Diencephalon (tissue), 1 donor: ENCODE measurements at places on chromosomes 2 and 18. TPM values are rescaled to one million over a fixed set of nuclear protein-coding genes. Genes with fewer than 3 reads are reported as not detected.

DTYMK gene
- total RNA-seq = 13.4 TPM

TNS1 gene
- total RNA-seq = 12.7 TPM

NCKAP5 gene
- 11.5 TPM for total RNA-seq

ITGB6 gene
- total RNA-seq = 0.92 TPM

DUSP2 gene
- 5.5 TPM for total RNA-seq

DYNC1I2 gene
- 249 TPM for total RNA-seq

OTOS gene
- not detected for total RNA-seq

ABCG8 gene
- 1.2 TPM for total RNA-seq

SEH1L gene
- total RNA-seq = 25.1 TPM

DNAJC27 gene
- 24.5 TPM for total RNA-seq

RPE gene
- total RNA-seq = 66.7 TPM

TMSB10 gene
- total RNA-seq = 3,724 TPM

PDE1A gene
- 34.4 TPM for total RNA-seq

CFAP210 gene
- total RNA-seq = 6.0 TPM
